A673 (cell line): ENCODE measurements at places on chromosomes 6 and 20. TPM values are rescaled to one million over a fixed set of nuclear protein-coding genes. Genes with fewer than 3 reads are reported as not detected.

The PTPRA gene
- total RNA-seq: 56.9 and 65.6 TPM in 2 replicates

- no peaks in the 10 kb centered on the region for H3K4me1 ChIP-seq
- H3K27ac ChIP-seq: no peak overlapping the region
- no peaks in the 10 kb centered on the region for H3K36me3 ChIP-seq
- H3K27me3 ChIP-seq: no peaks in the 10 kb centered on the region
- no peak overlapping the region for H3K4me3 ChIP-seq
These were observed 27.8 kb upstream of the LGSN start for GRCh38 chr6:63347599-63347998.

- DNase-seq: no peak
- H3K4me3 ChIP-seq: no peak overlapping the region
- H3K27ac ChIP-seq: no peak overlapping the region
- no peaks in the 10 kb centered on the region for H3K36me3 ChIP-seq
- H3K27me3 ChIP-seq: no peaks in the 10 kb centered on the region
These were observed 5.9 kb downstream of the TMEM239 start for GRCh38 chr20:2822073-2822472.

- no peak overlapping the region for H3K4me3 ChIP-seq
- peaks cover 5% of the 10 kb centered on the region for H3K4me1 ChIP-seq
- H3K36me3 ChIP-seq: no peaks in the 10 kb centered on the region
- H3K27me3 ChIP-seq: peaks cover 19% of the 10 kb centered on the region
- no peak overlapping the region for H3K27ac ChIP-seq
These were observed 4.1 kb upstream of the PHACTR2 start for GRCh38 chr6:143673669-143674068.

DNA sequence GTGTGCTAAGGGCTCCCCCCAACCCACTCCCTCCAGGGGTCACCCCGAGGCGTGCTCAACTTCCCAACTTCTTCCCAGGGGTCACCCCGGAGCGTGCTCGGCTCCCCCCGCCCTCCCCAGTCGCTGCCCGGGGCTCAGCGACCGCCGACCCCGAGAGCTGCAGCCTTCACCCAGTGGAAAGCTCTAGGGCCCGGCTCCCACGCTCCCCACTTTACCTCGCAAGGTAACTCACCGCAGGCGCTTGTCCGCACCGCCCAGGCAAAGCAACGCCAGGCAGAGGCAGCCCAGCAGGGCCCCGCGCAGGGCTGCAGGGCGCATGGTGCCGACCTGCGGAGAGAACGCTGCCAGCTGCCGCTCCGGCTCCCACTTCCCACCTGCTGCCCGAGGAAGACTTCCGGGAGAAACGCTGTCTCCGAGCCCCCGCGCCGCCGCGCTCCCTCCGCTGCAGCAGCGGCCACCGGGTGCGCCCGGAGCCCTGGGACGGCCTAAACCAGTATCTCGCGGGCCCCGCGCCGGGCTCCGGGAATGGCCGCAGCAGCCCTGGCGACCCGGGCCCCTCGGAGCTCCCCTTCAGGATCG, 396 bp downstream of the RNASET2 start:
- no peaks in the 10 kb centered on the region for H3K27me3 ChIP-seq
- peak overlapping the region; percentile 79 for H3K4me3 ChIP-seq
- H3K36me3 ChIP-seq: no peaks in the 10 kb centered on the region
- DNase-seq: no peak
- H3K27ac ChIP-seq: no peak overlapping the region
- peaks cover 26% of the 10 kb centered on the region for H3K4me1 ChIP-seq

DNA sequence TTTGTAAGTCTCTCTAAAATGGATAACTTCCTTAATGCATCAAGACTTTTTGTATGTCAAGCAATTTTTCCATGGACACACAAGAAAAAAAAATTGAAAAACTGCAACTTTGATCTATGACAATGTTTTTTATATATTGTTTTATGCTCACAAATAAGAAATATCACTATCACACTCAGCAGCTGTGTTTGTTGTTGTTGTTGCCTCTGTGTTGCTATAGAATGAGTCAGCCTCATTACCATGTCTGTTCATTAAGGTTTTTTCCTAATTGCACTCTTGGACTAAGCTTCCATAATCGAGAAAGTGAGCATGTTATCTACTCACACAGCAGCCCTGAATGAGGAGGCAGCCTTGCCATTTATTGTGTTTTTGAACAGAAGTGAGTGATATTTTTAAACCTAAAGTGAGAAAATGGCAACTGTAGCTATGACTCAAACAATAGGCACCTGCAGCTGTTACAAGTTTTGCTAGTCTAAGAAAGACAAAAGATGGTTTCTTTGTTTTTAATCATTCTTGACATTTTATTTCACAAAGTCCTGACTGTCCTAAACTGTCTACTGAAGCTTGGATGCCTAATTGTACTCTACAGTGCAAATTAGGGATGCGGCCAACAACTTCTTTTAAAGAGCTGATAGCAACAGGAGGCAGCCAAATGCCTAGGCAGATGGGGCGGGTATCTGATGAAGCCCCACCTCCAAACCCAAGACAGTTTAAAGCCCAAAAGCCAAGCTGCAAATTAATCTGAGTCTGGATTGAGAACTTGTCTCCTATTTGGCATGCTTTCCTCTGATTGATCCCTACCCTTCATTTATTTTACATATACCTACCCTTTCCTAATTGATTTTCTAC, 77.9 kb upstream of the DOK5 start:
- DNase-seq: no peak
- H3K4me1 ChIP-seq: no peaks in the 10 kb centered on the region
- H3K36me3 ChIP-seq: no peaks in the 10 kb centered on the region
- no peak overlapping the region for H3K4me3 ChIP-seq

DNA sequence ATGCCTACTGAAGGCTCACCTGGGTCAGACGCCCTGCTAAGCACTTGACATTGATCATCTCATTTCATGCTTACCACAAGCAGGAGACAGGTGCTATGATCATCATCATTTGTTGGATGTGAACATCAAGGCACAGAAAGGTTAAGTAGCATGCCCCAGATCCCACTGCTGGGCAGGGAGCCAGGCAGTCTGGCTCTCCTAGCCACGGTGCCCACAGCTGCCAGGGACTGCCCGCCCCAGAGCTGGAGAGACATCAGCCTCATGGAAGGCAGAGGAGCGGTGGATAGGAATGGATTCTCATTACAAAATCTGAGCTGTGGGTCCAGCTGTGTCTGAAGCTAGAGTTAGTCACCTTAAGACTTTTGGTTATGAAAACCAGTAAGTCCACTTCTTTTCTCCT, 3.6 kb downstream of the SULF2 start:
- no peak overlapping the region for H3K4me3 ChIP-seq
- no peak for DNase-seq
- H3K36me3 ChIP-seq: no peaks in the 10 kb centered on the region
- H3K27ac ChIP-seq: no peak overlapping the region
